ENCODE measurements at places on chromosomes 7 and 10.

GRCh38 chr7:24245362-24245761 lies 38.6 kb upstream of the NPY start:
- no peak overlapping the region for H3K27ac ChIP-seq
- H3K4me3 ChIP-seq: no peak overlapping the region
- no peaks in the 10 kb centered on the region for H3K4me1 ChIP-seq
- no peak for DNase-seq

DNA sequence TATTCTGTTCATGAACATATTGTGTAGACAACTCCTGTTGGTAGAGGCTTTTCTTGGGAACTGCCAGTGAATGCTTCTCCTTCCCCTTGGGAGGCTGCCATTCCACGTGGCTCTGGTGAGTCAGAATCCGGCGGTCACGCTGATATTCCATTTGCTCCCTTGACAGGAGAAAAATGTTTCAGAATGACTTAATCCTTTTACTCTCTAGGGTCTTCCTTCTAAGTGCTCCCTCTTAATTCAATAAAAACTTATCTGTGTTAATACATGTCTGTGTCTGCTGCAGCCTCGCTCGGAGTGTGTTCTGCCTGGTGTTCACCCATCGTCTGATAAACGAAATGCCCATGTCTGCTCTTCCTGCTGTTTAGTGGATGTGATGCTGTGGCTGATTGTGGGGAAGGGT lies 278.6 kb downstream of the ARHGAP12 start:
- peak overlapping the region; percentile 76 for H3K27ac ChIP-seq
- peak; percentile 84 for DNase-seq
- no peaks in the 10 kb centered on the region for H3K36me3 ChIP-seq

DNA sequence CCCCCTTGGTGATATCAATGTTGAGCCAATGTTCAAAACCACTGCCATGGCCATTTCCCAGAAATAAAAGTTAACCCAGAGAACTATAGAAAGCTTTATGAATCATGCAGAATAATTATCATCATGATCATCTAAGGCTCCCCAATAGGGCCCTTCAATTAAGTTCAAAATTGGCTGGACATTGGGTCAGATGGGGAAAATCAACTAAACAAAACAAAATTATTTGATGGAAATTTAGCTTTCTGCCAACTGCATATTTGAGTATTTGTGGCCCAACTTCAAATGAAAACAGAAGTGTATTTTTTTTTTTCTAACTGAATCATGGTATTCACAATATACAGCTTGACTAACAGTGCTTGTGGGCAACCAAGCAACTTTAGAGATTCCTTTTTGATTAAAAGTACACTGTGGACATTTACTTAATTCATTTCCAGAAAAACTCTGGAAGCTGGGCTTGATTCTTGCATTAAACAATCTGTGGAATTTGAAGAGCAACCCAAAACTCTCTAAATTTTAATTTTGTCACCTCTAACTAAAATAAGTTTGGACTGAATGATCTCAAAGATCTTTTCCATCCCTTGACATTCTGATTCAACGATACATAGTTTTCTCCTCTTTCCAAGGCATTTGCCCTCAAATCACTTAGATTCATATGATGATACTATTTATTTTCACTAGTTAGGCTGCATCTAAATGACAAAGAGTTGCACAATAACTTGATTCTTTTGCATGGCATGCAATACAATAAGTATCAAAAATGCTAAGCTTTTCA lies 203.2 kb downstream of the AHR start:
- H3K27ac ChIP-seq: peak overlapping the region; percentile 73
- DNase-seq: no peak
- H3K36me3 ChIP-seq: no peaks in the 10 kb centered on the region

- H3K27me3 ChIP-seq: no peaks in the 10 kb centered on the region
- no peaks in the 10 kb centered on the region for H3K4me1 ChIP-seq
- H3K4me3 ChIP-seq: no peak overlapping the region
- no peak for DNase-seq
- no peaks in the 10 kb centered on the region for H3K36me3 ChIP-seq
These were observed 216.3 kb downstream of the GFRA1 start for GRCh38 chr10:116056445-116057293.

DNA sequence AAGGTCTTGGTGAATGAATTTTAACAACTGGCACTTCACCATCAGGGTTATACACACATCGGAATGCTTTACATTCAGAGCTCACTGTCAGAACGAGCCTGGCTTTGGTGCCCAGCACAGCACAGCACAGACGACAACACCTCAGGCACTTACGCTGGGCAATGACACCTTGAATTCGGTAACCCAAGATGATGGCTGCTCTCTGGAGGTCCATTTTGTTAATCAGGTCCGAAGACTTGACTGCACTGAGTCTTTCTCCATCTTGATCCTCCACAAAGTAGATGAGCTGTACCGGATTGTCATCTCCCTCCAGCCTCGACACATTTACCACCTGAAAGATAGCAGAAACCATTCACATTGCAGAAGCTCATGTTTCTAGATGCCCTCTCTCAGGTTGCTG lies 82.4 kb downstream of the KIAA1549 start:
- H3K4me3 ChIP-seq: no peak overlapping the region
- H3K36me3 ChIP-seq: no peaks in the 10 kb centered on the region
- H3K27me3 ChIP-seq: no peaks in the 10 kb centered on the region
- H3K4me1 ChIP-seq: no peaks in the 10 kb centered on the region
- H3K27ac ChIP-seq: no peak overlapping the region

DNA sequence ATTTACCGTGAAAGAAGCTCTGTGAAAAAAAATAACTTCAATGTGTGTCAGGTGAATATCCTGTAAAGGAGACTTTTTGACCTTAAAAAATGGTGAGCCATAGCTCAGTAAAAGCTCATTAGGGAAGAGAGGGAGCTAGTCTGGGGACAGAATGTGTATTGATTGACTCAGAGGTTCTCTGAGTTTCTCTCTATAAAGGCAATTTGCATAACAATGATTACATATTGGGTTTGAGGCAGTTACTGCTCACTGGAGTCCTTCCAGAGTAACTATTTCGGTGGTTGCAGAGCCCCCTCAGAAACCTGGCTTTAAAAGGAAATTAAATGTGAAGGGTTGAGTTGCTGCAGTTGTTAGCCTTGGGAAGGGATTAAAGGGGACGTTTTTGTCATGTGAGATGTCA lies 181.6 kb downstream of the GALNT17 start:
- H3K27ac ChIP-seq: peak overlapping the region; percentile 87
- DNase-seq: no peak
- no peak overlapping the region for H3K4me3 ChIP-seq

- no peak for DNase-seq
- no peaks in the 10 kb centered on the region for H3K4me1 ChIP-seq
- no peak overlapping the region for H3K4me3 ChIP-seq
These were observed 38.7 kb upstream of the DLG5 start for GRCh38 chr10:77965294-77965693.

- peaks cover 4% of the 10 kb centered on the region for H3K4me1 ChIP-seq
- no peak for DNase-seq
- H3K27me3 ChIP-seq: no peaks in the 10 kb centered on the region
- H3K4me3 ChIP-seq: no peak overlapping the region
- H3K27ac ChIP-seq: no peak overlapping the region
- H3K36me3 ChIP-seq: no peaks in the 10 kb centered on the region
These were observed 16.0 kb upstream of the RASGEF1A start for GRCh38 chr10:43282881-43283280.

DNA sequence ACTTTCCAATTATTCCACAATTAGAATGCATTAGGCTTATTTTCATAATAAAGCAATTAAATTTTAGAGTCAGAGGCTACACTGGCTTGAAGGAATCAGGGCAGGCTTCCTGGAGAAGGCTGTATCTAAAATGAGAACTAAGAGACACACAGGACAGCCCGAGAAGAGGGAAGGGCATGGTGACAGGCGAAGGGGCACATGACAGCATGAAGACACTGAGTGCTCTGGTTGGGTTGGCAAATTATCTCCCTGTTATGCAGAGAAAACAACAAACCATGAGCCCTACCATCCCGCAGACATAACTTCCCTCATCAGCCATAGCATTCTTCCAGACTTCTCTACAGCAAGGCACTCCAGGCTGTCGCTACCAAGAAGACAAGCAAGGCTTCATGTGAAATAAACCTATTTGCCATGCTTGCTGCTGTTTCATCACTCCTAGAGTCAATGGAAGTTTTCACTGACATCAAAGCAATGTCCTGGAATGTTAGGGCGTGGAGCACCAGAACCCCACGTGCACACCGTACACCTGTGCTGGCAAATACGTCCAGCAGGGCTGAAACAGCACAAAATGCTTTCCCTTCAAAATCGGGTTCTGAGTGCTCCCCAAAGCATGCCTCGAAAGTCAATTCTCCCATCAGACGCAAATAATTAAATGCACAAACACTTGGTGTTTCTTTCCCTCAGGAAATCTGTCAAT lies 21.3 kb downstream of the VOPP1 start:
- no peak overlapping the region for H3K27ac ChIP-seq
- H3K27me3 ChIP-seq: no peaks in the 10 kb centered on the region
- H3K4me3 ChIP-seq: no peak overlapping the region
- peaks cover 52% of the 10 kb centered on the region for H3K4me1 ChIP-seq

DNA sequence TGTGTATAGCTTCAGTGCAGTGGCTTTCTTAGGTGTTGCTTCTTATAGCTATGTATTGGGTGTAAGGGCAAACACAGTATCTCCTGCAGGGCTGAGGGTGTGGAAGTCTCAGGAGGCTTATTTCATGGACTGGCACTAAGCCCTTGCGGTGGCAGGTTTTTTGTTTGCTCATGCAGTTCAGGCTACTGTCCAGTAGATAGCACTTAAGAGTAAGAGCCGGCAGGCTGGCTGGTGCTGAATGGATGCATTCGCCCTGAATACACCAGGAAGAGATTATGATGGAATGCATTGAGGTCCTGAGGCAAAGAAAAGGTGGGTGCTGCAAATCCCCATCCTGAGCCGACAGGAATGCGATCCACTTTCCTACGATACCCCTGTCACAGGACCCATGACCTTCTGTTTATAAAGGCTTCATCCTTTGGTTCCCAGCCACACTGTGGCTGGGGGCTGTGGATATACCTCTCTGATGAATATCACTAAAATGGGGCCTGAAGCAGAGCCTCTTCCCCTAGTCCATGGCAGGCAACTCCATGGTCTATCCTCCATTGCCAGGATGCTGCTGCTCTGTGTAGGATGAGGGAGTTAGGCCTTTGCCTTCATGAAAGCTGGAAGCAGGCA lies 44.9 kb downstream of the ANXA8 start:
- H3K27me3 ChIP-seq: no peaks in the 10 kb centered on the region
- H3K4me3 ChIP-seq: no peak overlapping the region
- no peak overlapping the region for H3K27ac ChIP-seq

DNA sequence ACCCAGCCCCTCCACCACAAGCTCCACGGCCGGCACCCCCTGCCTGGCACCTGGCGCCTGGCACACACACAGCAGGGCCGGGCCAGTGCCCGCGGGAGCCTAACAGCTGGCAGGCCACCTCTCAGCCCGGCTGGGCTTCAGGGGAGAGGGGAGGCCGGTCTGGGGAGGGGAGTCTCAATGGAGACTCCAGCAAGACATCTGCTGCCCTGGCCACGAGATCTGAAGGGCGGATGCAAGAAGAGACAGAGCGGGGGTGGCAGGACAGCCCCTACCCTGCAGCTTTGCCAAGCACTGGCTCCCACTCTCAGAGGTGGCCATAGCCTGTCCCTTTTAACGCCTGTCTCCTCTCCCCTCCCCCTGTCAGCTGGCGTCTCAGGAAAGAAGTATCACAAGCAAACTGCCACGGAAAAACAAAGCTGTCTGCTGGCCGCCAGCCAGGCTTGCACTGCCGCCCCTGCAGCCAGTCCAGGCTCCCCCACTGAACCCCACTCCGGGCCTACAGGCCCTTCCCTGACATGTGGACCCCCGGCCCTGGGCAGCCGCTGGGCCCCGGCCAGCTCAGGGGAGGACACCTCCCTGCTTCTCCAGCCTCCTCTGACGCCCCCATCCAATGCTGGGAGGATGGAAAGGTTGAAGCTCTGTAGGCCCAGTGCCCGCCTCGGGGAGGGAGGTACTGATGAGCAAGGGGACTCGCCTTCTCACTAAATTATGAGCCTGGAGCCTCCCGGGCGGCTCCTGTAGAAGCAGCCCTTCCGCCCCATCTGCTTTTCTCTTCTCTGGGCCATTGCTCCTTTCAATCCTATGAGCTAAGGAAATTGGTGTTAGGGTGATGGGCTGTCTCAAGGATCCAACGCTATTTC lies 178.4 kb downstream of the ARHGAP12 start:
- peaks cover 21% of the 10 kb centered on the region for H3K4me1 ChIP-seq
- DNase-seq: no peak
- no peak overlapping the region for H3K4me3 ChIP-seq
- H3K27ac ChIP-seq: peak overlapping the region; percentile 48
- no peaks in the 10 kb centered on the region for H3K27me3 ChIP-seq

- H3K27me3 ChIP-seq: no peaks in the 10 kb centered on the region
- no peaks in the 10 kb centered on the region for H3K4me1 ChIP-seq
- no peak for DNase-seq
- H3K36me3 ChIP-seq: no peaks in the 10 kb centered on the region
These were observed 198.3 kb upstream of the YAE1 start for GRCh38 chr7:39367943-39368342.

- DNase-seq: no peak
- H3K4me1 ChIP-seq: no peaks in the 10 kb centered on the region
- no peak overlapping the region for H3K27ac ChIP-seq
- H3K36me3 ChIP-seq: no peaks in the 10 kb centered on the region
- H3K4me3 ChIP-seq: no peak overlapping the region
These were observed 13.5 kb upstream of the PRPS1L1 start for GRCh38 chr7:18041191-18041590.
